ENCODE measurements at places on chromosomes 11 and 22.
A peak's percentile ranks its signal among the peaks of the same experiment; 100 is the strongest.

DNA sequence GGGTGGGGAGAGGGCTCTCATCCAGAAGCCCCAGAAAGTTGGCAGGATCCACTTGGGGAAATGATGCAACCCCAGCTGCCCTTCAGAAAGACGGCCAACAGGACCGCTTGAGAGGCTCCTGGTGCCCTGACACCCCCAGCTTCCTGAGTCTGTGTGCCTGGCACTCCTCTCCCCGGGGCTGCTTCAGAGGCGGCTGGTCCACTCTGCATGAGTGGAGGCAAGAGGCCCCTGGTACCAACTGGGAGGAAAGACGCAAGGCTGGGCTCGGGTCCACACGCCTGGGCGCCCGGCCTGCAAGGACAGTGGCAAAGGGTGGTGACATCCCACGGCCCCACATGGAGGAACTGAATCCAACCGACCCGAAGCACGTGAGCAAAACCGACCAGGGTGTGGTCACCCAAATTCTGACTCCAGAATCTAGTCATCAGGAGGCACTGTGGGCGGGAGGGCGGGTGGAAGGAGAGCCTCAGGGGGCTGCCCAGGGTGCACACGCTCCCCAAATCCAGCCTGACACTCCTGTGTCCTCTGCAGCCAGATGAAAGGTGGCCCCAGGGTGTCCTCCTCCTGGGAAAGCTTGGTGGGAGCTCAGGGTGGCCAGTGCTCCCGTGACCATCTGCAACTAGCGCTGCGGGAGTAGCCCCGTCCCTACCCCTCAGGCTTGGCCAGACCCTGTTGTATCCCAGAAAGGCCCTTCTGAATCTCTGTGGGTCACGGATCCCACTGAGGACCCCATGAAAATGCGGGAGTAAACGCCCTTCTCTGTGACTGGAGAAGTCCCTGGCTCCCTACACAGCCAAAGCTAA, 3.7 kb downstream of the RNH1 start:
- no peak for DNase-seq

- no peak for DNase-seq
Measured at GRCh38 chr22:42321908-42322561, 51.6 kb upstream of the TCF20 start.

DNA sequence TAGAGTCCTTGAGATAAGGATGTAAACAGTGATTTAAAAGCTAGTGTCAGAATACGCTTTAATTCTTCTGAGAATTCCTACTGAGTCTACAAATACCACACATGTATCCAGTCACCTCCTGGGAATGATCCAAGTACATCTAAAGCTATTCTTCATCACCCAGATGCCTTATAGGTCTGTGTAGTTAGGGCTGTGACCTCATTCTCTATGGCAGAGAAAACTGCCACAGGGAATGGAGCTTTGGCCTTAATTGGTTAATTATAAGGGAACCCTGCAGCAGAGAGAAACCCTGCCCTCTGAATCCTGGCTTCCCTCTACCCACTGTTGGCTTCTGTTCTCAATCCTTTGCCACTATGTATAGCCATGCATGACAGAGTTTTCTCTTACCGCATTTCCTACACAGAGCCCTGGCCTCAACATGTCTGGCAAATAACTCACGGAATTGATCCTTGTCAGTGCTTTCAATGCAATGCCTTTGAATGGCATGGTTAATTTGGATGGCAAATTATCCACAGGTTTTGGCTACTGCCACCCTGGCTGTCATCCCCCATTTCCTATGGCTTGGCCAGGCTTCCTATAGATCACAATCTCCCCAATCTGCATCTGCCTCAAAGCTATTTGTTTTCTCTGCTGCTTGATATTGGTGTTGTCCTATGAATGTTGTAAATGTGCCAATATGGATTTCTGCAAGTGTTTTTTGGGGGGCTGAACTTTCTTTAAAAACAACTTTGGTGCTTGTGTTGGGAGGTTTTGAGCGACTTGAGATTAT, 2.9 kb downstream of the DIXDC1 start:
- DNase-seq = no peak

- DNase-seq = no peak
Measured at GRCh38 chr22:32327066-32327465, 30.6 kb upstream of the RFPL3 start.

- no peak for DNase-seq
Measured at GRCh38 chr11:93988455-93988854, 32.7 kb upstream of the HEPHL1 start.

- no peak for DNase-seq
Measured at GRCh38 chr11:44088871-44089270, 6.6 kb upstream of the EXT2 start.

GRCh38 chr11:10885703-10886363, 28.0 kb upstream of the ZBED5 start:
- no peak for DNase-seq

DNA sequence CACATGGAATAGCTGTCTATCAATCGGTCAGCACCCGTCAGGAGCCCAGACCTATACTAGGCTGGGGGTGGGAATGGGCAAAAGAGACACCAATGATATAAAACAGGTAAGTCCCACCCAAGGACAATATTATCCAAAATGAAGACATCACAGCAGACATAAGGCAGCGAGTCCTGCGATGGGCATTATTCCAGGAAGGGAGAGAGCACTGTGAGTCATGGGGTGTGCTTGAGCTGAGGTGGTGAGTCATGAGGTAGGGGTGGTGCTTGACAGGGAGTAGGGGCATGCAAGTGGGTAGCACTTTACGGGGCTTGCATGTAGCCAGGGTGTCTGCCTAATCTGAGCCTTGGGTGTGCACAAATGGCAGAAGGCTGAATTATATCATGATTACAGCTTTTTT, 605.0 kb upstream of the CADM1 start:
- no peak for DNase-seq

GRCh38 chr11:60485987-60486386, 6.6 kb upstream of the MS4A12 start:
- no peak for DNase-seq

GRCh38 chr11:2521733-2522630, 77.2 kb downstream of the KCNQ1 start:
- DNase-seq = no peak

DNA sequence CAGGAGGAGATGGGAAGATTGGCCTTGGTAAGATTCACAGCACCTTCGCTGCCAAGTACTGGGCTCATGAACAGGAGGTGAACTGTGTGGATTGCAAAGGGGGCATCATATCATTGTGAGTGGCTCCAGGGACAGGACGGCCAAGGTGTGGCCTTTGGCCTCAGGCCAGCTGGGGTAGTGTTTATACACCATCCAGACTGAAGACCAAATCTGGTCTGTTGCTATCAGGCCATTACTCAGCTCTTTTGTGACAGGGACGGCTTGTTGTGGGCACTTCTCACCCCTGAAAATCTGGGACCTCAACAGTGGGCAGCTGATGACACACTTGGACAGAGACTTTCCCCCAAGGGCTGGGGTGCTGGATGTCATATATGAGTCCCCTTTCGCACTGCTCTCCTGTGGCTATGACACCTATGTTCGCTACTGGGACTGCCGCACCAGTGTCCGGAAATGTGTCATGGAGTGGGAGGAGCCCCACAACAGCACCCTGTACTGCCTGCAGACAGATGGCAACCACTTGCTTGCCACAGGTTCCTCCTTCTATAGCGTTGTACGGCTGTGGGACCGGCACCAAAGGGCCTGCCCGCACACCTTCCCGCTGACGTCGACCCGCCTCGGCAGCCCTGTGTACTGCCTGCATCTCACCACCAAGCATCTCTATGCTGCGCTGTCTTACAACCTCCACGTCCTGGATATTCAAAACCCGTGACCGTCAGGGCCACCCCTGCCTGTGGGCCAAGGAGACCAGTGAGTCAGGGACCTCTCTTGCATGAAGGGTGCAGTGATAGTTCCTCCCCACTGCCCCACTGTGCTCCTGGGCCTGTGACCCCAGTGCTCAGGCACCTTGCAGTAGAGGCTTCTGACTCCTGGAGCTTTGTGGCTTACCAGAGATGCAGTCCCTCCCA, 83.6 kb downstream of the BCR start:
- DNase-seq = peak; percentile 22
